Testis (tissue), 5 donors: ENCODE measurements at places on chromosomes 3 and 15. TPM values are rescaled to one million over a fixed set of nuclear protein-coding genes. Genes with fewer than 3 reads are reported as not detected.

DNA sequence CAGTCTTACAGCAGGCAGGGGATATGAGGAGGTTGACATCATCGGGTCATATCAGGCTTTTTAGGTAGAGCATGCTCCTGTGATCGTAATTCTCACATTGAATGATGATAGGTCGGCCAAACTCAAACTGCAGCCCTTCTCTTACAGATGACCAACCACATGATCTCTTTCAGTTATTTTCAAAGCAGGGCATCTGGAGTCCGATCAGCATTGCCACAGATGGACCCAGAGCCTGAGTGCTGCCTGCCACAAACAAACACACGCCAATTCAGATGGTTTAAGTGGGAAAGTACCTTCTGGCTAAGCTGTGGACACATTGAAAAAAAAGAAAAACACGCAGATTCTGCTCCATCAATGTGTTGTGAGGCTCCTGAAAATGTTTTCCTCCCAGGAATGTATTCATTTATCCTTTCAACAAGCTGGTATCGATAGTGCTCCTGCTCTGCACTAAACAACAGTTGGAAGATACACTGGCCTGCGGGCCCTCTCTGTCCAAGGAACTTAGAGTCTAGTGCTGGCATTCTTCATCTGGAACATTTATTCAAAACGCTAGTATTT is 31.2 kb downstream of the ARPP21 start:
- no peaks in the 10 kb centered on the region for H3K36me3 ChIP-seq
- no peak overlapping the region for H3K27ac ChIP-seq
- no peaks in the 10 kb centered on the region for H3K27me3 ChIP-seq
- DNase-seq = no peak

DNA sequence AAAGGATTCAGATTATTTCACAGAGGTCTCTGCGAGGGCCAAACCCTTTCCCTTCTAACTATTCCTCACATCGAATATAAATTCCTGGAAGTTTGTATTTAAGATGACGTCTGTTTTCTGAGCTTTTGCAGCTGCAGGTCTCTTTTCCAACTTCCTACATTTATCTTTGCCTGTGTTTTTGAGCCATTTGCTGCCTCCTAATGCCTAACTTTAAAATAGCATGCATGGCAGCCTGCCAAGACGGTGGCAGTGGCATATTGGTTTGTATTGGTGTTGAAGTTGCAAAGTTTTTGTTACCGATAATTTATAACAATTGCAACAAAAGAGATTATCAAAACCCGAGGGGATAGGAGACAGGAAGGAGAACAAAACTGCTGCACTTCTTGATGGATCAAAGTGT is 187.1 kb upstream of the DNAJC19 start:
- no peaks in the 10 kb centered on the region for H3K36me3 ChIP-seq
- H3K27me3 ChIP-seq = no peaks in the 10 kb centered on the region
- H3K27ac ChIP-seq = no peak overlapping the region
- no peak overlapping the region for H3K4me3 ChIP-seq

GRCh38 chr15:57586661-57587424 is 4.9 kb upstream of the MYZAP start:
- H3K4me1 ChIP-seq = peaks cover 6% of the 10 kb centered on the region
- DNase-seq = no peak
- H3K36me3 ChIP-seq = no peaks in the 10 kb centered on the region
- H3K27ac ChIP-seq = no peak overlapping the region
- no peaks in the 10 kb centered on the region for H3K27me3 ChIP-seq
- no peak overlapping the region for H3K4me3 ChIP-seq

DNA sequence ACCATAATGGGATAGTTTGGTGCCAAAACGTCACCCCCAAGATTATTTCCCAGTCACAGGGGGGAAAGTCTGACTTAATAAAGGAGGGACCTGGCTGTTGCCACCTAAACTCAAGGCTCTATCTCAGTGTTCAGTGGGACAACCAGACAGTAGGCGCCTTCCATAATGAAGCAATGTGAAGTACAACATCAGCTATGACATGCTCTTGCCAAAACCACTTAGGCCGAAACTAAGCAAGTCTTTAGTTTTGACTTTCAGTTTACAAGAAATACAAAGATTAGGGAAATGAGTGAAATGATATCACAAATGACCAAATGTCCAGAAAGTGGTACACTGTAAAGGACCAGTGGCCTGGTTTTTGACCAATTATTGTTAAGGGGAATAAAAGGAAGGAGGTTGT is 32.9 kb downstream of the SOX14 start:
- H3K36me3 ChIP-seq = no peaks in the 10 kb centered on the region
- no peaks in the 10 kb centered on the region for H3K4me1 ChIP-seq
- no peak for DNase-seq
- H3K4me3 ChIP-seq = no peak overlapping the region
- H3K27me3 ChIP-seq = no peaks in the 10 kb centered on the region

DNA sequence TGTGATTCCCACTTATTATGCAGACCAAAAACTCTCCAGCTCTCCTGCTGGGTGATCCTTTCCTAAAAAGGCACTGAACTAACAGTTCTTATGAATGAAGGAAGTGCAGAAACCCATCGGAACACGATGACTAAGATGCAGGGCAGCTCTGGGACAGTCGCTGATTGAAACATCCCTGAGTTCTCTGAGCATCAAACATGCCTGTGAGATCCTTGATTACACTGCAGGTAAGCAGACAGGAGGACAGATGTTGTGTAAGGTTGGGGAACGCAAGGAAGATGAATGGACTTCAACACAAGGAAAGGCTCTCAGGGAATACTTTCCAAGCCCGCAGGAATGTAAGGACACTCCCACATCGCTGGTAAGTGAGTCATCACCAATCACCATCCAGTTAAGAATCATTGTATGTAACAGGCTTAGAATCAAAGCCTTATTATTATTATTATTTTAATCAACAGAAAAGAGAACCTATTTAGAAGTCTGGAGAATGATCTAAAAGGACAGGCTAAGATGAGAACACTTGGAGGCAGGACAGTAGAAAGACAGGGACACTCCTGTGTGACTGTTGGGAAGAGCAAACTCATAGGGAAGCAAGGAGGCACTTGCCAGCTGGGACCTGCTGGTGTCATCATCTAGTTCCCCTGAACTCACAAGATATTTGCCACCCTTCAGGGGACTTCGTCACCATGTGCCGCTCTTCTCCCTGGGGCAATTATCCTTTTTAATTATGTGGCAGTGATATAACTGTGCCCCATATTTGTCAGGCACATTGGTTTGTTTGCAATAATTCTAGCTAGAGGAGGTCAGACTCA is 26.0 kb downstream of the TMEM158 start:
- H3K4me3 ChIP-seq = no peak overlapping the region
- H3K27ac ChIP-seq = peak overlapping the region; percentile 78
- DNase-seq = no peak
- H3K36me3 ChIP-seq = no peaks in the 10 kb centered on the region

DNA sequence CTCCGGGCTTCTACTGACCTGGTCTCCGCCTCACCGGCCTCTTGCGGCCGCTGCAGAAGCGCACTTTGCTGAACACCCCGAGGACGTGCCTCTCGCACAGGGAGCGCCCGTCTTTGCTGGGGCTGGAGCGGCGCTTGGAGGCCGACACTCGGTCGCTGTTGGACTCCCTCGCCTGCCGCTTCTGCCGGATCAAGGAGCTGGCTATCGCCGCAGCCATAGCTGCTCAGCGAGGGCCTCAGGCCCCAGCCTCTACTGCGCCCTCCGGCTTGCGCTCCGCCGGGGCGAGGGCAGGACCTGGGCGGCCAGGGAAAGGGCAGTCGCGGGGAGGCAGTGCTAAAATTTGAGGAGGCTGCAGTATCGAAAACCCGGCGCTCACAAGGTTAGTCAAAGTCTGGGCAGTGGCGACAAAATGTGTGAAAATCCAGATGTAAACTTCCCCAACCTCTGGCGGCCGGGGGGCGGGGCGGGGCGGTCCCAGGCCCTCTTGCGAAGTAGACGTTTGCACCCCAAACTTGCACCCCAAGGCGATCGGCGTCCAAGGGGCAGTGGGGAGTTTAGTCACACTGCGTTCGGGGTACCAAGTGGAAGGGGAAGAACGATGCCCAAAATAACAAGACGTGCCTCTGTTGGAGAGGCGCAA is 319.2 kb downstream of the FGF12 start:
- H3K36me3 ChIP-seq = no peaks in the 10 kb centered on the region
- H3K4me1 ChIP-seq = no peaks in the 10 kb centered on the region
- no peak overlapping the region for H3K27ac ChIP-seq
- H3K27me3 ChIP-seq = no peaks in the 10 kb centered on the region
- H3K4me3 ChIP-seq = peak overlapping the region; percentile 64

DNA sequence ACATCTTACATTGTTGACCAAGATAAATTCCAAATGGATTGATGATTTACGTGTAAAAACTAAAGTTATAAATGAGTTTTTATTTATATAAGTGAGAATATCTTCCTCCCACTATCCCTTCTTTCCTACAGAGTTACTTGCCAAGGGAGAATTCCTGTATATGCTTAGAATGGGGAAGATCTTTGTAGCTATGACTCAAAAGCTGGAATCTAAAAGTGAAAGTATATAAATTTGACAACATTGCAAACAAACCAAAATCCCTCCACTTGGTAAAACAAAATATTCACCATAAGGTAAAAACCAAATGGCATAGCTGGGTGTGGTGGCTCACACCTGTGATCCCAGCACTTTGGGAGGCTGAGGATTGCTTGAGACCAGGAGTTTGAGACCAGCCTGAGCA is 52.7 kb upstream of the GCNT3 start:
- no peak for DNase-seq
- H3K4me1 ChIP-seq = no peaks in the 10 kb centered on the region
- H3K27ac ChIP-seq = no peak overlapping the region
- H3K36me3 ChIP-seq = no peaks in the 10 kb centered on the region
- no peaks in the 10 kb centered on the region for H3K27me3 ChIP-seq
- no peak overlapping the region for H3K4me3 ChIP-seq

DNA sequence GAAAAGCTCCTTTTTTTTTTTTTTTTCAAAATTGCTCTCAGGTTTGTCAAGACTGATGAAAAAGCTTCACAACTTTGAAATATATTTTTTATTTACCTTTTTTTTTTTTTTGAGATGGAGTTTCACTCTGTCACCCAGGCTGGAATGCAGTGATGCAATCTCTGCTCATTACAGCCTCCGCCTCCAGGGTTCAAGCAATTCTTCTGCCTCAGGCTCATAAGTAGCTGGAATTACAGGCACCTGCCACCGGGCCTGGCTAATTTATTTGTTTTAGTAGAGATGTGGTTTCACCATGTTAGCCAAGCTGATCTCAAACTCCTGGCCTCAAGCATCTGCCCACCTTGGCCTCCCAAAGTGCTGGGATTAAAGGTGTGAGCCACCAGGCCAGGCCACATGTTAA is 1515.0 kb downstream of the OTOL1 start:
- H3K27me3 ChIP-seq = no peaks in the 10 kb centered on the region
- H3K36me3 ChIP-seq = no peaks in the 10 kb centered on the region
- H3K27ac ChIP-seq = no peak overlapping the region
- DNase-seq = no peak
- no peaks in the 10 kb centered on the region for H3K4me1 ChIP-seq
- H3K4me3 ChIP-seq = no peak overlapping the region

The TRH gene
- 0.87 TPM for total RNA-seq

The SCN11A gene
- 3.5 TPM for total RNA-seq

The ALDH1A2 gene
- total RNA-seq = 71.2 TPM
